NCI-H748 treated with DMSO at 0.1 percent for 48 hours (cell line): ENCODE measurements at places on chromosomes 16 and 17.
A peak's percentile ranks its signal among the peaks of the same experiment; 100 is the strongest.

GRCh38 chr17:40432864-40433528 is 10.3 kb upstream of the IGFBP4 start:
- DNase-seq = no peak

- DNase-seq = no peak
Observed at GRCh38 chr16:987906-988305, 6.3 kb downstream of the SOX8 start.

GRCh38 chr17:28702026-28702751 is 9.5 kb downstream of the PROCA1 start:
- no peak for DNase-seq

DNA sequence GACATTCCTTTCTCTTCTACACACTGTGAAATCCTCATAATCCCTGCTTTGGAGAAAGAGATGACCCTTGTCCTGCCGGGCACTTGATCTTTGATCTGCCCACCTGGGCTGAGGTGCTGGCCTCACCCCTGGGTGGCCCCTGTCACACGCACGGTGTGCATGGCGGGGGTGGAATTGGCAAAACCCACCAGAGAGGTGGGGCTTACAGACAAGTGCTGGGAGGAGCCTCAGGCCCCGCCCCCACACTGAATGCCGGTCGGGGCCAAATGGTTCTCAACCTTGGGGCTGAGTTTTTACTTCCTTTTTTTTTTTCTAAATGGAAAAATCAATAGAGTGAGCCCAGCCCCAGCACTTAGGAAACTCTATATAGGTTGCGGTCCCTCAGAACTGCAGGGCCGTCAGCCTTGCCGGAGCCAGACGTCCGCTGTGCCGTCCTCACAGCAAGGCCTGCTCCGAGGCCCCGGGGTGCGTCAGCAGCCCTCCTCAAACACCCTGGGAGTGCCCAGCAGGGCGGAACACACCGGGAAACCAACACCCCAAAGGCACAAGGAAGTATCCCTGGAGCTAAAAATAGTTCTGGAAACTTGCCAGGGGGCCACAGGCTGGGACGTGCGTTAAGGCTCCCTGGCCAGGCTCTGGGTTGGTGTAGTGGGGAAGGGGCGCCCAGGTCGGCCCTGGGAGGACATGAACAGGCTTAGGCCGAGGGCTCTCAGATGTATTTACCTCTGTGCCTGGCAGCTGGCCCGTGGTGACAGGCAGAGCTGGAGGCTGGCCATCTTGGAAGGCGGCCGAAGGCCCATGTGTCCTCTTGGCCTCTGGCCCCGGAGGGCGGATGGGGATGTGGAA is 11.0 kb downstream of the GPRC5C start:
- DNase-seq = no peak

- no peak for DNase-seq
Observed at GRCh38 chr16:80063031-80063712, 462.6 kb upstream of the MAF start.

- DNase-seq = no peak
Observed at GRCh38 chr17:78857266-78857665, 16.7 kb upstream of the USP36 start.

GRCh38 chr17:76000016-76000754 is 470 bp upstream of the CDK3 start:
- DNase-seq = no peak

- DNase-seq = no peak
Observed at GRCh38 chr17:57814421-57814820, 35.4 kb downstream of the MRPS23 start.

DNA sequence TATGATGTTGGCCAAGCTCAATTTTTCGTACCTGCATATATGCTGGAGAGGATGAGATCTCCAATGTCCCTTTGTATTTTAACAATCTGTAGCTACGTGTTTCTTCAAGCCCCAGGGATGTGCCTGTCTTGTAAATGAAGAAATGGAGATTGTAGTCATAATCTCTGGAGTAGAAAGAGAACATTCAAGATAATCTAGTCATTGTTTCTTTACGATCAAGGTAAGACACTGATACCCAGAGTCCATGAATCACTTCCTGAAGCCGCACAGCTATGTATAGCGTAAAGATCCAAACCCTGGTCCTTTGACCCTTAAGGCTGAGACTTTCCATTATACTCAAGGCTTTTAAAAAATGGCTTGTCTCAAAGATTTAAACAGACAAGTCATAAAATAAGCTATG is 205.5 kb downstream of the HS3ST3B1 start:
- DNase-seq = no peak

DNA sequence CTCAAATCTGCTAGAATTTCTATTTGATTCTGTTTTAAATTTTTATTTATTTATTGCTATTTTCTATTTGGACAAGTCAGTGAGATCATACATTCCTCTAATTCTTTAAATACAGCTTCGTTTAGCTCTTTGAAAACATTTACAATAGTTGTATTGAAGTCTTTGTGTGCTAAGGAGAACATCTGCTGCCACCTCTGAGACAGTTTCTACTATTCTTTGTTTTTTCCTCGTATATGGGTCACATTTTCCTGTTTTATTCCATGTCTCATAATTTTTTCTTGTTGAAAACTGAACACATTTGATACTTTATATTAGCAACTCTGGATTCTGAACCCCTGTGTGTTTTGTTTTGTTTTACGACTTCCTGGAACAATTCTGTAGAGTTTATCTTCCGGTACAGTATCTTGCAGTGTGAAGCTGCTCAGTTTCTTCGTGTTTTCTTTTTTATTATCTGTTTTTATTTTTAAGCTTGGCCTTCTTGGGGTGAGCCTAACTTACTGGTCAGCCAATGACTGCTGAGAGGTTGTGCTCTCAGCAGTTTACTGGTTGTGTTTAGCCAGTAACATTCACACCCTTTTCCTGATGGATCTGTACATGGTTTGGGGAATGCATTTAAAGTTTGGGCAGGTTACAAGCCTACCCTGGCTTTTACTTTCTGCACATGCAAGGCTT is 99.0 kb downstream of the CA4 start:
- DNase-seq = no peak

DNA sequence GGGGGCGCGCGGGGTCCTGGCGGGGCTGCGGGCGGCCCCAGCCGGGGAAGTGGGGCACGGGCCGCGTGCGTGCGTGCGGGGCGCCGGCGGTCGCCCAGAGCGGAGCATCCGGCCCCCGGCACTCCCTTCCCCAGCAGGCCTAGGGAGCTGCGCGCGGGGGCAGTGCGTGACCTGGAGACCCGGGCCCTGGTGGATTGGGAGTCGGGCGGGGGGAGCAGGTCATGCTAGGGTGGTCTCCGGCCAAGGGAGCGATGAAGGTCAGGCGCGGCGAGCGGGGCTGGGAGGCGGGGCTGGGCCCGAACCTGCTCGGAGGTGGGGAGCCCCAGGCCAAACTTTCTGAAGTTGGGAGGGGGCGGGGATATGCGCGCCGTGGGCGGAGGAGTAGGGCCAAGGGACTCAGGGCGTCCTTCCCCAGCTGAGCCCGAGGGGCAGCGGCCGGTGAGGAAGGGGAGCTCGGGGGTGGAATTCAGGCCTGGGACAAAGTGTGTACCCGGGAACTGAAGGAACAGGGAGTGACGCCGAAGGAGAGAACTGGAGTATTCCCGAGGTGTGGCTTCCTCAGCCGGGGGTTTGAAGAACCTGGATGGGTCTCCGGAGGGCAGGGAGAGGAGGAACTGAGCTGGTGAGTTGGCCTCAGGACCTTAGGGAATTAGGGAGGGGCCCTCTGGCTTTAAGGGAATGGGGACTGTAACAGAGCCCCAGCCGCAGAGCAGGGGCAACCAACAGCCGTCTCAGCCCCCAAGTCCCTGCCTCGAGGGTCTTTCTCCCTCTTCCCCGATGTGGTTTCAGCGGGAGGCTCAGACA is 589 bp downstream of the XYLT2 start:
- no peak for DNase-seq

GRCh38 chr17:10251212-10251948 is 53.0 kb upstream of the GAS7 start:
- DNase-seq = no peak

DNA sequence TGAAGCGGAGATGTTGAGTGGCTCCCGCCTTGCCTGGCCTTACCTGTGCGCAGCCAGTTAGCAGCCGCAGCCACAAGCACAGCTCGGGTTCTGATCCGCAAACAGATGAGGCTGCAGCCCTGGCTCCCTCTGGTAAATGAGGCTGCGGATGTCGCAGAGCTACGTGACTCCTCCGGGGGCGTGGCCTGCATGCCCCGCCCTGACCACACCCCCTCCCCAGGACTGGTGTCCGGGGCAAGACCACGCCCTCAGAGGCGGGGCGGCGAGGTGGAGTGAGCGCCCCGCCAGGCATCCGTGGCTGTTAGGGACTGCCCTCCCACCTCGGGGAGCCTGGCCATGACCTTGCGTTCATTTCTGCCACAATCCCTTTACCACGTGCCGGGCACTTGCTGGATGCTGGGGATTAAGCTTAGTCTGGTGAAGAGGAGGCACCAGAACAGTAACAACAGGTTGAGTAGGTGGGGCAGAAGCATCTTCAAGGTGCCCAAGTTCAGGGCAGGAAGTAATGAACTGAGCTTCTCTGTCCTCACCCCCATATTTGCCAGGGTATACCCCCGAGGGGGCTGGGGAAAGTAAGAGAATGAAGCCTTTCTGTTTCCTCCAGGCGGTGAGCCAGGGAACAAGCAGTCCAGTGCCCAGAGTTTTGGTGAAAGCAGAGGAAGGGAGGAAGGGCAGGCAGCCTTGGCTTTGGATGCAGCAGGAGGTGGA is at the start of gene ALDOC:
TSS of gene ALDOC (minus strand) at position 138 of the 708 bp plus-strand sequence. CDS start 1,363 bp downstream, outside the sequence.
- peak; percentile 95 for DNase-seq

DNA sequence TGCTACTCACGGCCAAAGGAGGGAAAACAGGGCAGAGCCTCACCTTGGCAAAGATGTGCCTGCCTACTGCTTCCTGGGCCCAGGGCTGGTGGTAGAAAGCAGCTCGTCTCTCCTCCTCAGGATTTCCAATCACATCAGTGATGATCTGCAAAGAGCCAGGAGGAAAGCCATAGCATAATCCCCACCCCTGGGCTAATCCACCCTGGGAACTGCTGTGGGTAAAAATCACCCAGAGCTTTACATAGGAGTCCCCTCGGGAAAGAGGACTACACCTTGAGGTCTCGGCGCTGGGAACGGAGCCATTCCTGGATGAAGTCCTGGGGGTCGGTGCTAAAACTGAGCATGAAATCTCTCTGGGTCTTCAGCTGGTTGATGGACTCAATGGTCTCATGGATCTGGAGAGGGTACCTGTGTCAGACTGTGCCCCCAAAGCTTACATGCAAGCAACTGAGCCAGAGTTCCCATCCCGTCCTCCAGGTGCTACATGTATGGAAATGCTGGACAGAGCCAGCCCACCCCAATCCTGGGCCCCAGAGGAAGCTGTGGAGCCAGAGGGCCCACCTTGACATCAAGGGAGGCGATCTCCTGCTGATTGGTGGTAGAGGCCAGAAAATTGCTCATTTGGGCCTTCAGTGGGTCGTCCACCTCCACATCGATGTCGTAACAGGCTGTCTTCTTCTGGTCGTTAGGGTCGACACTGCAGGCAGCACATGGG is 5.7 kb upstream of the FTSJ3 start:
- no peak for DNase-seq

GRCh38 chr17:39867084-39867879 is 720 bp upstream of the ZPBP2 start:
- no peak for DNase-seq

GRCh38 chr16:51119973-51120729 is 30.9 kb downstream of the SALL1 start:
- DNase-seq = no peak
